ENCODE measurements at places on chromosomes 1 and 21. TPM values are rescaled to one million over a fixed set of nuclear protein-coding genes. Genes with fewer than 3 reads are reported as not detected.

RSPO1 gene
- total RNA-seq = 0.16 TPM

LCE2C gene
- total RNA-seq = not detected

FYB2 gene
- total RNA-seq = not detected

MIXL1 gene
- total RNA-seq = not detected
